ENCODE measurements at places on chromosomes 1 and 21.
A peak's percentile ranks its signal among the peaks of the same experiment; 100 is the strongest.

GRCh38 chr1:43445606-43446387 is 7.9 kb downstream of the HYI start:
- no peak for DNase-seq

DNA sequence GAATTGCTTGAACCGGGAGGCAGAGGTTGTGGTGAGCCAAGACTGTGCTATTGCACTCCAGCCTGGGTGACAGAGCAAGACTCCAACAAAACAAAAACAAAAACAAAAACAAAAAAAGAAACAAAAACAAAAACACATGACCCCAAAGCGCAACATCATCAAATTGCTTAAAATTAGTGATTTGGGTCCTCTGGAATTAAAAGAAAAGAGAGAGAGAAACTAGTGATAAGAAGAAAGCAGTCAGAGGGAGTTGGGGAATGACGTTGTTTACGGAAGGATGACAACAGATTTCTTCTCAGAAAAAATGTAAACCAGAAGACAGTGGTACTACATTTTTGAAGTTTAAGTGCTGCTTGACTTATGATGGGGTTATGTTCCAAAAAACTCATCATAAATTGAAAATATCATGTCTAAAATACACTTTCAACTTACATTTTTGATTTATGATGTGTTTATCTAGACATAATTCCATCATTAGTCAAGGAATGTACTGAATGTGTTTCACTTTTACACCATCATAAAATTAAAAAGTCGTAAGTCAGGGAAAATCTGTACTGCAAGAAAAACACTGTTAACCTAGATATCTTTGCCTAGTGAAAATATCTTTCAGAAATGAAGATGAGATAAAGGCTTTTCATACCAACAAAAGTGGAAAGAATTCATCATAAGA is 88.0 kb downstream of the MT1HL1 start:
- DNase-seq, result no peak

- no peak for DNase-seq
These were observed 1011.1 kb downstream of the PLA2G4A start for GRCh38 chr1:187839873-187840272.

- no peak for DNase-seq
These were observed 32.3 kb upstream of the ETS2 start for GRCh38 chr21:38773099-38774061.

- no peak for DNase-seq
These were observed 678 bp downstream of the LSM10 start for GRCh38 chr1:36397083-36397377.

GRCh38 chr1:202691816-202692215 is 18.4 kb downstream of the SYT2 start:
- peak; percentile 61 for DNase-seq

DNA sequence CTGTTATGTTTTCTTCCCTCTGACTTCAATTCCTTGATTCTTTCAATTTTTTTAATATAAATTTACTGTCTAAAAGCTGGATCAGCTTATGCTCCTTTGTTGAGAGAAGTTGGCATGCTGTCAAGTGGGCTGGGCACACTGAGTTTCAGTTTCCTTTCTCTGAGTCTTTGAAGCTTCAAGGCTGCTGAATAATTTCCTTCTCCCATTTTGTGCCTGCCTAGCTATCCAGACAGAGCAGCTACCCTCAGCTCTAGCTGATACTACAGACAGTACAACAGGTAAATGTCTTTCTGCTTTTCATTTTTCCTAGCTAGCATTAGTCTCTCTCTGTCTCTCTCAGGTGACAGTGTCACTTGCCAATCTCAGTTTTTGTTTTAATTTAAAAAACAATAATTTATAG is at the start of gene IFI44:
TSS of gene IFI44 (plus strand) at position 204 of the 400 bp plus-strand sequence. CDS start 365 bp downstream, outside the sequence.
- DNase-seq, result no peak

- DNase-seq, result no peak
These were observed 36.6 kb downstream of the FCRL5 start for GRCh38 chr1:157515709-157516108.

Measured in BE2C (cell line).